ENCODE measurements at places on chromosomes 2 and 18.

GRCh38 chr2:64768491-64769005 is 114.8 kb upstream of the SERTAD2 start:
- DNase-seq = no peak

GRCh38 chr2:10331027-10331701 is 28.5 kb downstream of the HPCAL1 start:
- peak; percentile 23 for DNase-seq

GRCh38 chr18:58645398-58645797 is 16.5 kb upstream of the ALPK2 start:
- peak; percentile 86 for DNase-seq

- no peak for DNase-seq
Measured at GRCh38 chr2:107093426-107093957, 207.5 kb upstream of the ST6GAL2 start.

DNA sequence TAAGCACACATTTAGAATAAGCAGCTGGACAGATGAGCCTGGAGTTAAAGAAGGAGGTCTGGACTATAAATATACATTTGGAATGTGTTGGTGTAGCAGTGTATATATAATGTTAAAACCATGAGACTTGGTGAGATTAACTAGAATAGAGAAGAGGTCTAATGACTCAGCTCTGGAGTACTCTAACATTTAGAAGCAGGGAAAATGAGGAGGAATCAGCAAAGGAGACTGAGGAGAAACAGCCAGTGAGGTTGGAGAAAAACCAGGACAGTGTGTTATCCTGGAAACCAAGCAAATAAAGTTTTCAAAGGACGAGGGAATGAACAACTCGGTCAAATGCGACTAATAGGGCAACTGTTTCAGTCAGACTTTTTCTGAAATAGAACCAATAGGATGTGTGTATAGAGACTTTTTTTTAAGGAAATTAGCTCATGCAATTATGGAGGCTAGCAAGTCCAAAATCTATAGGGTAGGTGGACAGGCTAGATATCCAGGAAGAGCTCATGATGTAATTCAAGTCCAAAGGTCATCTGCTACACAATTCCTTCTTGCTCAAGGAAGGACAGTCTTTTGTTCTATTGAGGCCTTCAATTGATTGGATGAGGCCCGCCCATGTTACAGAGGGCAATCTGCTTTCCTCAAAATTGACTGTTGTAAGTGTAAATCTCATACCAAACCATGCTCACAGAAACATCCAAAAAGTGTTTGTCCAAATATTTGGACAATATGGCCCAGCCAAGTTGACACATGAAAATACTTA is 10.8 kb upstream of the SESTD1 start:
- peak; percentile 29 for DNase-seq

DNA sequence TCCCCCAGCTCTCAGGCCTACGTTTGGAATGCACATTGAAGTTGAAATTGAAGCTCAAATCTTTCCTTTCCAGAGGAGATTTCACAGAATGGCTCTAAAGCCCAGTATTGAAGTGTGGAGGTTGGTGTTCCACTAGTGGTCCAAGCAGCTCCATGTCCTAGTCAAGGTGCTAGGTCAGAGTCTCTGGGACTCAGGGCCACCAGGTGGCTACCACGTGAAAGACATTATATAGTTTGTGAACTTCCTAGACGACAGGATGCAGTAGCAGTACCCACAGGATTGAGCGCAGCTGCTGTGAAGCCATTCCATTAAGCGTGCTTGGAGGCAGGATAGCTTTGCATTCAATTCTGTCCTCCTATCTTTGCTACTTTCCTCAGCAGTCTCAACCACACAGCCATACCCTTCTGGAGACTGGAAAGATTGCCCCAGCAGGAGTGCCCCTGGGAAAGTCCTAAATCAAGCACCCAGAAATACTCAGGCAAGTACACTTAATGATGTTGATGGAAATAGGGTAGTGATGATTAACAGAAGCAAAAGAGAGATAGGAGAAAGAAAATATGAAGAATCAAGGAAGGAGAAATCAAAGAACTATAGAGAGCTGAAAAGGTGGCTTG is 4.7 kb upstream of the TGFA start:
- DNase-seq = no peak

DNA sequence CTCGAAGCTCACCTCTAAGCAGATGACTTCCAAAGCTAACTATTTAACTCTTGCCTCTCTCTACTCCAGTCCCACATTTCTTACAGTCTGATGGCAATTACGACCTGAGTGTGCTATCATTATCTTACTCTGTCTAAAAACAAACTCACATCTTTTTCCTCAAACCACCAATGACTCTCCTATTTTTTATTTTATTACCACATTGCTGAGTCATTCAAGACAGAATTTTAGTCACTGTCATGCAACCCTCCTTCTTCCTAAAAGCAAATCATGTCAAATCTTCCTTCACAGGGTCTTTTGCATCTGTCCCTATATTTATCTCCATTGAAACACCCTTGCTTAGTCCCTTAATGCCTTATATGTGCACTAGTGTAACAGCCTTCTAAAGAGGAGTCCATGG is 34.6 kb upstream of the C2orf15 start:
- DNase-seq = no peak

DNA sequence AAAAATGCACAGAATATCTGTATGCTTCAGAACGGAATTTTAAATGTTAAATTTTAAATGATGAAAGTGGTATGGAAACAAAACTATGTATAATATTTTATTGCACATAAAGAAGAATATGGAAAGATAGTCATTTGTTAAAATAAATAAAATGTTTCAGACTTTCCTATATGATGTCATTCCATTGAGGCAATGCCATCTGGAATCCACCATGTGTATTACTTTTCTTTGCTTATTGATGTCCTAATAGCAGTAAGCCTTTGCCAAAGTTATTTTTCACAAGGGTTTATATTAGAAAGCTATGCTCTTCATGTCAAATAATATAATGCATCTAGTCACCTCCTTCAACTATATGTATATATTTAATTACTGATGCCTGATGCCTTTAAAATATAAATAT is 601.6 kb upstream of the PKDCC start:
- no peak for DNase-seq

DNA sequence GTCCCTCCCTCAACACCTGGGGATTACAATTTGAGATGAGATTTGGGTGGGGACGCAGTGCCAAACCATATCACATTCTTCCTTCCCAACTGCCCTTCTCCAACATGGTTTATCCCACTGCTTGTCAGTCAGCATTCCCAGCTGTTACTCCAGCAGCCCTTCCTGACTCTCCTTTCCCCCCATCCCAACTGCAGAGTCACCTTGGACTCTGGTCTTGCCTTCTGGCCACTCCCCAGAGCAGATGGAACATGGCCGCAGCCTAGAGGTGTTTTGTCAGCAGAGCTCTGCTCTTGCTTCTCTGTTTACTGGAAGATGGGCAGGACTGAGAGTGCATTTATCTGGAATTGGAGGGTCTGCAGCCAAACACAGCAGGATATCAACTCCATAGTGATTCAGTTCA is 51.2 kb upstream of the MEX3C start:
- no peak for DNase-seq

- DNase-seq = no peak
Measured at GRCh38 chr18:47735041-47735702, 195.3 kb downstream of the SMAD2 start.

DNA sequence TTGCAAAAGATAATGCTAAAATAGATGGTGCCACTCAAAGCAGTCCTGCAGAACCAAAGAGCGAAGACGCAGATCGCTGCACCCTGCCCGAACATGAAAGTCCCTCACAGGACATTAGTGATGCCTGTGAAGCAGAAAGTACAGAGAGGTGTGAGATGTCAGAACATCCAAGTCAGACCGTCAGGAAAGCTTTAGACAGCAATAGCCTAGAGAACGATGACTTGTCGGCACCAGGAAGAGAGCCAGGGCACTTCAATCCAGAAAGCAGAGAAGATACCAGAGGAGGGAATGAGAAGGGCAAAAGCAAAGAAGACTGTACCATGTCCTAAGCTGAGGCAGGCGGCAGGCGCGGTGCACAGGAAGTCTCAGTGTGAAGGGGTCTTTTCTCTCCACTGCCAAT is 34.8 kb upstream of the RBM44 start:
- DNase-seq = no peak

DNA sequence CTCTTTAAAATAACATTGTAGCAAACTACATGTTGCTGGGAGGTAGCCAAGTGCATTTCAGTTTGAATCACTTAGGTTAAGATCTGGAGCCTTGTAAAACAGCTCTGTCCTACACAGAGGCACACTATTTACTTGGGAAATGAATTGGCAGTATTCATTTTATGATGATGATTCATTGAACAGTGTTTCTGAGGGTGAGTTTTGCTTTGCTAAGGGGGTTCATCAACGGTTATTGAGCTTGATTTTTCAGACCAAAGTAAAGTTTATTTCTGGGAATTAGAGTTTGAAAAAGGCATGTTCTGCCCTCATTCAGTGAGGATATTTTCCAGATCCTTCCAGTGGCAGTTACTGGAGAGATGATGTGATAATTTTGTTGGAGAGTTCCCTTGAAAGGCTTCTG is 55.6 kb downstream of the CCDC85A start:
- peak; percentile 57 for DNase-seq

All from fibroblast of skin of abdomen (primary cell).